A549 treated with DMSO at 1 μM for 4 hours (cell line): ENCODE measurements at places on chromosomes 16 and 17. TPM values are rescaled to one million over a fixed set of nuclear protein-coding genes. Genes with fewer than 3 reads are reported as not detected.

FBXL20 gene
- total RNA-seq, result 7.2 to 11.1 TPM (median 9.9 TPM) in 5 replicates

CENPN gene
- total RNA-seq, result 69.2 to 116 TPM (median 72.9 TPM) in 5 replicates

SLC16A11 gene
- total RNA-seq, result not detected in 5 replicates

HSD17B1 gene
- total RNA-seq, result 0.84 to 1.5 TPM (median 1.4 TPM) in 5 replicates

TEX14 gene
- total RNA-seq, result 0.08 to 0.14 TPM (median 0.10 TPM) in 4 of 5 replicates, not detected in the other

CCL7 gene
- 0.29 to 0.50 TPM (median 0.45 TPM) in 5 replicates for total RNA-seq
